Pons (tissue), 1 donor: ENCODE measurements at places on chromosomes 1 and 21.

DNA sequence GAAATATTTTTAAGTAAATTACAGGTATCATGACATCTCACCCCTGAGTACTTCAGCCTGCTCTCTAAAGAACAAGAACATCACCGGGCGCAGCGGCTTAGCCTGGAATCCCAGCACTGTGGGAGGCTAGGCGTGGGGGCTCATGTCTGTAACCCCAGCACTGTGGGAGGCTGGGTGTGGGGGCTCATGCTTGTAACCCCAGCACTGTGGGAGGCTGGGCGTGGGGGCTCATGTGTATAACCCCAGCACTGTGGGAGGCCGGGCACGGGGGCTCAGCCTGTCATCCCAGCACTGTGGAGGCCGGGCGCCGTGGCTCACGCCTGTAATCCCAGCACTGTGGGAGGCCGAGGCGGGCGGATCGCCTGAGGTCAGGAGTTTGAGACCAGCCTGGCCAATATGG is 7.7 kb upstream of the CDK11B start:
- DNase-seq: no peak

DNA sequence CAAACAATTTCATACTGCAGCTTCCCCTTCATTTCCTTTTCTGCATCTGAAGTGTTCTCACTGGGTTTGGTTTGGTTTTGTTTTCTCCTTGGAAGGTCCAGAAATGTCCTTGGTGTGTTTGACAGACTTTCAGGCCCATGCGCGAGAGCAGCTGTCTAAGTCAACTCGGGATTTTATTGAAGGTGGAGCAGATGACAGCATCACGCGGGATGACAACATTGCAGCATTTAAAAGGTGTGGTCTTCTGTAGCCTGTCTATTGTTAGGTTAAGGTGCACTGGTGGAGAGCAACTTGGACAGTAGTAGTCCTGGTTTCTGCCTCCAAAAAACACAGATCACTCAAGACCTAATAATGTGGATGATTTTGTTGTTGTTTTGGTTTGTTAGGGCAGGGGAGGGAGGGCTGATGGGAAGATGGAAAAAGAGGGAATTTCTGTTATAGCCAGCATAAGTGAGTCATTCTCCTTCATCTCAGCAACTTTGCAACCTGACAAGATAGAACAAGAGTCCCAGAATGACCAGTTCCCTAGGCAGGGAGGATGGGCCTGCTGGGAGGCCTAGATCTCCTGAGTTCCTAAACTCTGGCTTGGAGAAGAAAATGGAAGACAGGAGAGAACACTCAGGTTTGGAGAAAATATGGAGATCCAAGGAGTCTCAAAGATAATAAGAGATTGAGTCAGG is 12.5 kb downstream of the HAO2 start:
- no peak for DNase-seq

- no peak for DNase-seq
These were observed 37.9 kb upstream of the SLC19A1 start for GRCh38 chr21:45580181-45580575.

GRCh38 chr1:159854116-159854692 is 8.3 kb downstream of the VSIG8 start:
- DNase-seq: peak; percentile 39

DNA sequence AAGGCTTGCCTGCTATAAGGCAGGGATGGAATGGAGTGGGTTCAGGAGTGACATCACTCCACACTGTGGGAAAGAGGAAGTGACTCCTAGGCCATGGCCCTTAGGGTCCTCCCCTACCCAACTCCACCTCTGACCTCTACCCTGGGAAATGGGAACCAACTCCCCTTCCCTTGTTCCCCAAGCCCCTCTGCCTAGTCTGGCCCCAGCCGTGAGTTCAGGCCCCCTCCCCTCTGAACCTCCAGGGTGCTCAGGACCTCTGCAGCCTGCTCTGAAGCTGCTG is 3.8 kb upstream of the GUCA2A start:
- no peak for DNase-seq

DNA sequence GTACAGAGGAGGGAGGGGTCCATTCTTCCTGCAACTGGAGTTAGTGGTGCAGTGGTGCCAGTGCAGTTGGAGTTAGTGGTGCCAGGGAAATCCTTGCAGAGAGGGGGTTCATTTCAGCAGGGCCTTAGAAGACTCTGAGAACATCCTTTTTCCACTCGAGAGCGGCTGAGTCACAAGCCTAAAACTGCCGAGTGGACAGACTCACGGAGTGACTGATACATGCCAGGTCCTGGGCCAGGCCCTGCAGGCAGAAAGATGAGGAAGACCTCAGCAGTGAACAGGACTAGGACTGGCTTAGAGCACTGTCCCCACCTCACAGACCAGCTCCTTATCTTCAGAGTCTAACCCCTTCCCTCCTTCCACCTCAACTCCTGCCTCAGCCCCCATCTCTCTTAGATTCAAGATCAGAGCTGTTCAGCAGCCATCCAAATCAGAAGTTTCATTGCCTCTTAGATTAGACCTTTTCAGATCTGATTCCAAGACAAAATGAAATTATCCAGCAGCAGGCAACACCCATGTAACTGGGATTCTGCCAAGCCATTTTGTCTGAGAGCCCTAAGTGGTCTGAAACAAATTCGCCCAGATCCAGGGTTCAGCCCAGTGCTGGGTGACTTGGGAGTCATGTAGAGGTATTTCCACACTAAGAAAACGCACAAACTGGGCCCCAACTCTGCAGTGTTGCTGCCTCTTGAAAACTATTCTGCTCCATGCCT is 12.7 kb upstream of the IKBKE start:
- DNase-seq: no peak

GRCh38 chr1:225763716-225764548 is 13.7 kb upstream of the SRP9 start:
- no peak for DNase-seq

DNA sequence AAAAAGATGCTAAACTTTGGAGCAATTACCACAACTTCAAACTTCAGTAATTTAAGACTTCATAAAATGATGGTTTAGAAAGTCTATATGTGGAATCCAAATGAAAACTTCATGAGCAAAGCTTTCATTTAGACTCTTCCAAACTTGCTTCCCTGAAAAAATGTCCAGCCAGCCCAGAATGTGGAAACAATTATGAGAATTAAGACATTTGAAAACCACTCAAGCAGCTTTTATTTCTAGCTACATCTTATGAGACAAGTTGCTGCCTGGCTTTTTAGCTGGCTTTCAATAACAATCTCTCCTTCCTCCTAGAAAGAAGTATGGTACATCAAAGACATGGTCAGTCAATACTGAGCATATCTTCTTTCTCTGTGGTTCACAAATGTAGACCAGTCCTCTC is 21.8 kb downstream of the LPAR3 start:
- no peak for DNase-seq

DNA sequence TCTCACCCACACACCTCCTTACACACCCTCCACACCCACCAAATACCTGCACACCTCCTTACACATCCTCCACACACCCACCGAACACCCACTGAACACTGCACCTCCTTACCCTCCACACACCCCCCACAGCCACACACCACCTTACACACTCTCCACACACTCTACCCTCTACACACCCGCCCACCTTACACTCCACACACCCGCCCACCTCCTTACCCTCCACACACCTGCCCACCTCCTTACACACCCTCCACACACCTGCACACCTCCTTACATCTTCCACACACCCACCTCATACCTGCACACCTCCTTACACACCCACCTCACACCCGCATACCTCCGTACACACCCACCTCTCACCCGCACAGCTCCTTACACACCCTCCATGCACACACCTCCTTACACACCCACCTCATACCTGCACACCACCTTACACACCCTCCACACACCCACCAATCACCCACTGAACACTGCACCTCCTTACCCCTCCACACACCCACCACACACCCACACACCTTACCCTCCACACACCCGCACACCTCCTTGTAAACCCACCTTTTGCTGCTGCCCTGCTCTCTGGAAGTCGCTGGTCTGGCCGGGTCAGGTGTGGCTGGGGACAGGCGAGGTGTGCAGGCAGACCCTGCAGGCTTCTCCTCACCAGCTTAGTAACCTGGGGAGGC is 38.5 kb downstream of the COQ8A start:
- no peak for DNase-seq

DNA sequence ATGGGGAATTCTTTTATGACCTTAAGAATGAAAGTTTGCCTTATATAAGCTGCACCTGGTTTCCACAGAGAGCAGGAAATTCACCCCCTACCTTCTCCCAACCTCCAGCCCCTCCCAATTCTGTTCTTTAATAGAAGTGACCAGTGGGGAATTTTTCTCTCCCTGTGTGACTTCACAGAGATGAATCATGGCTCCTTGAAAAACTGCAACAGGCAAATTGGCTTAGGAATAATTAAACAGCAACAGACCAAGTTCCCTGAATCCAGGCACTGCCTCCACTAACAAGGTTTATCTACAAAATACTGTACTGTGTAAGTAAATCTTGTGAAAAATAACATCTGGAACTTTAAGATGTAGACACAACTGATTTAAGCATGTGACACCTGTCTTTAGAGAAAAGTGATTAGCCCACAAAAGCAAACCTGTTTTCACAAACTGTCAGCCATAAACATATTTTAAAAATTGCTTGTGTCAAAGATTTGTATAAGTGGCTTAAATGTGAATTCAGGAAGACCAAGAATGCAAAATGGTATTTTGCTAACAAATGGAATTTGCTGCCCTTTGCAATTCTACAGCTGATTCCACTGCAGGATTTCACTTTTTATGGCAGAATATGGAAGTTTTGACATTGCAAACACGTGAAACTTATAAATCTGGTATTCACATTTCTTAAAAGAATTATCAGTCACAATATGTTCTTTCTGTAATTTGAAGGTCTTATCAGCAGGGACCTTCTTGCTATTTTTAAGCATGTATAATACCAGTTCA is 54.0 kb downstream of the ALG14 start:
- no peak for DNase-seq

DNA sequence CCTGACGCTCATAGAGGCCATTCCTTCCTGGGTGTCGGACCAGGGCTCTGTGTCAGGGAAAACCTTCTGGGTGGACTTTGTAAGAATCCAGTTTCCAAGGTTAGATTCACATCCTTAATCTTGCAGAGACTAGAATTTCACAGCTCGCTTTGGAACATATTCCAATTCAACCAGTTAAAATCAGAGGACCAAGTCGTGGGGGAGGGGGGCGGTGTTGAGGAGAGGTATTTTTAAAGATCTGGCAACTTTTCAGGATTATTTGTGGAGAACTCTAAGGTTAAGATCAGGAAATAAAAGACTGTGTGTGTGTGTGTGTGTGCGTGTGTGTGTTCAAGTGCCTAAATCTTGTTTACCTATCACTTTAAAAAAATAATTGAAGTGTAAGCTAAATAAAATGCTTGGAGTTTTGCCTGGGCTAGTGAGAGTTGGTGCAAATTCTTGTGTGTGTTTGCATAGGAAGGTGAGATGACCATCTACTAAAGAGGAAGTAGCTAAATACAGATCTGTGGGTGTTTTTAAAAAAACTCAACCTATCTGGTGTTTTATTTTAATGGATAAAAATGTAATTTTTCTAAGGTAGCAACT is 21.8 kb downstream of the TENT5C start:
- no peak for DNase-seq

DNA sequence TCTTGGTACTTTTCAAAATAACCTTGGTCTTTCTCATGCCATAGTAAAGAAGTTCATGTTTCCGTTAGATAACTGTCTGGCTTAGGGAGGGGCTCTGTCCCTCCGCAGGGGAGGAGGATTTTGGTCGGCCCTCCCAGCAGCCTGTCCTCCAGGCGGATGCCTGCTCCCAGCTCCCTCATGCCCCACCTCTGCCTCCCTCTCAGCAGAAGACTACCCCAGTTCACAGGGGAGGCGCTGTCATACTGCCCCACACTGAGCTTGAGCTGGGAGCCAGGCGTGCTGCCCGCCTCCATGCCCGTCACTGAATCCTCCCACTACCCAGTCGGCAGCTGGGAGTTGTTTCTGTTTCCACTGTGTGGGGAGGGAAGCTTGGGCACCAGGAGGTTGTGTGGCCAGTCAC is 127.3 kb downstream of the CAMTA1 start:
- DNase-seq: no peak

DNA sequence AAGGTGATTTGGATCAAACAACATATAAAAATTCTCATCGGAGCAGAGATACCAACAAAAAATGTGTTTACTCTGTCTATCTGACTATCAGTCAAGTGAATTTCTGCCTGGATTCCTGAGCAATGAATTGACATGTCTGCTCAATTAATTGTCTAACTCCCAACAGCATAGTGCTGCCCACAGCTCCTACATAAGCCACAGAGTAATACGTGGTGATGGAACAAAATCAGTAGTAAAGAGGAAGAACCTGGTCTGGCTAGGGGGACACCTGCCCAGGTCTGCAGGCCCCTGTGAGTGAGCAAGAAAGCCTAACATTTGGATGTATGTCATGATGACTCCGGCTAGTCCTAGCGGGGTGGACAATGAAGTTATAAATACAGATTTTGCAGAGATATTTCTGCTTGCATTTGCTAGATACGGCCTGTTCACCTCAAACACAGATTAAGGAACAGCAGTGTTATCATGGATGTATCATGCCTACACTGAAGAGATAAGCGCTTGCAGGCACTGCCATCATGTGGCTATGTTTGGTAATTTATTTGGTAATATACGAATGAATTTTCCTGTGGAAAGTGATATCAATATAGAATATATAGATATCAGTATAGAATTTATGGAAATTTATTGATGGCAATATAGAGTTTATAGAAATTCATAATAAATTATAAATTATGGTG is 69.6 kb upstream of the LRRC8B start:
- peak; percentile 75 for DNase-seq

DNA sequence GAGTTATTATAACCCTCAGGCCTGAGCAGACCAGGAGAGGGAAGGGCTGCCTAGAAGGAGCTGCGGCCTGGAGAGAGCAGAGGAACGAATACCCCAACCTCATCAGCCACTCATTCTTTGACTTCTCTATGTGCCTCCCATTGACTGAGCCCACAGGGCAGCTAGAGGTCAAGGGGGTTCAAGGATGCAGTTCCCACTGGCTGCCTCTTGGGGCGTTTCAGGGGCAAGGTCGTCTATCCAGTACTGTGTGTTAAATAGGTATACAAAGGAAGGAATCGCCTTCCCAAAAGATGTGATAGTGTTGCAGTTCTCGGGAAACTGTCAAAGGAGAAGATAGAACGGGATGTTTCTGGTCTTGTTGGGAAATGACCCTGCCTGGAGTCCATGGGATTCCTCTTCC is 250.6 kb downstream of the PRDM2 start:
- DNase-seq: no peak

DNA sequence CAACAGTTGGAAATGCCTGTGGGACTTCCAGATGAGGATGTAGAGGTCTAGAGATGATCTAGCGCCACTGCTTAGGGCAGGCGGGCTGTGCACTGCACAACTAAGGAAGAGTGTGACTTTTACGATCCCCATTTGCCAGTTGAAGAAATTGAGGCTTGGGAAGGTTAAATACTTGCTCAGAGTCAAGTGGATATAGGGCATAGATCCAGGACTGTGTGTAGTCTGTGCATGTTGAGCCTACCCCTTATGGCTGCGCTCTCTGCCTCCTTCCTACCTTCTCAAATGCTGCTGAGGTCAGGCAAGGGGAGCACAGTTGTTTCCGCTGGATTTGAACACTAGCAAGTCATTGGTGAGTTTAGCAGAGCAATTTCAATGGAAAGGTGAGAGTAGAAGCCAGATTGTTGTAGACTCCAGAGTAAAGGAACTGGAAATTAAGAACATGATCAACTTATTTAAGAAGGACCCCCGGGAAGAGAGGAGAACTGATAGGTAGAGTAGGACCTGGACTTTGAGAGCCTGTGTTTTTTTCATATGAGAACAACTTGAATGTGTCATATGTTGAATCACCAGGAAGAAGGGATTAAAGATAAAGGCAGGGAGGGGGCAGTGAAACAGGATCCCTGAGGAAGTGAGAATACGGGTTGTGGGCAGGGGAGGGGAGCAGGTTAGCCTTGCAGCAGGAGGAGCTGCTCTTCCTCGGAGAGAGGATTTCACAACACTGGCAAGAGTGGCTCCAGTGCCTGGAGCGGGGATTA is 2.7 kb downstream of the CAPN2 start:
- DNase-seq: no peak

- no peak for DNase-seq
These were observed 13.8 kb upstream of the SYDE2 start for GRCh38 chr1:85214654-85215053.
